NCI-H146 (cell line): ENCODE measurements at places on chromosomes 16 and 17.
A peak's percentile ranks its signal among the peaks of the same experiment; 100 is the strongest.

DNA sequence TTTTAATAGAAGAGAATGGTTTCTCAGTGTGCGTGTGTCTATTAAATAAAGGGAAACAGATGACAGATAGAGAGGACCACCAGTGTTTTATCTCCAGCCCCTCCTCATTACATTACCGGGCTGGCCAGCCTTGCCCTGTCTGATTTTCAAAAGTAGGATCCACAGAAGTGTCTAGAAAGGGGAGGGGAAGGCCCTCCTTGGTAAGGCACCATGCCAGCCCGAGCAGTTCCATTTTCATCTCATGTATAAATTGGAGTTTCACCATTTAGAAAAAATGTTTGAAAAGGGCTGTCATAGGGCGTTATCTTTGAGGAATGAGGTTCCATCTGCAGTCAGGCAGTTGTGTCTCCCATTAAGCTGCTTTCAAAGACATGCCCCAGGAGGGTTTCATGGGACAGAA is 96.7 kb downstream of the SOCS1 start:
- DNase-seq: no peak

GRCh38 chr16:2033057-2033908 is 6.6 kb downstream of the NHERF2 start:
- no peak for DNase-seq

DNA sequence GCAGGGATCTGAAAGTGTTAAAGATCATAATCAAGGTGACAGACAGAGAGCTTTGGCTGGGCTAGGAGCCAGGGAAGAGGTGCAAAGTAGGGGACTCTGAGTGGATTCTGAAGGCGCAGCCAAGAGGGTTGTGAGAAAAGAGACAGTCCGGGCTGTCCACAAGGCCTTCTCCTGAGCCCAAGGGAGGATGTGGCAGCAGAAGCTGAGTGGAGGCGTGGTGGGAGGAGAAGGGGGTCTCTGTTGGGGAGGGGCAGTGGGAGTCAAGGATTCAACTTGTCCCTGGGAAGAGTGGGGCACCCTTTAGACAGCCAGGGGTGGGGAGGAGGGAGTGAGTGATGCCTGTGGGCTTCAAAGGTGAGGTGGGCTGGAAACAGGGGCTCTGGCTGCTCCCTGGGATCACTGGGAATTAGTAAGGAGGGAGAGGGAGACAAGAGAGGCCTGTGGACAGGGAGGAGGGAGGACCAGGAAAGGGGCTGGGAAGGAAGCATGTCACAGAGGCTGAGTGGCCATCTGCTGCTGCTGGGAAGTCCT is 10.6 kb downstream of the CES1 start:
- no peak for DNase-seq

DNA sequence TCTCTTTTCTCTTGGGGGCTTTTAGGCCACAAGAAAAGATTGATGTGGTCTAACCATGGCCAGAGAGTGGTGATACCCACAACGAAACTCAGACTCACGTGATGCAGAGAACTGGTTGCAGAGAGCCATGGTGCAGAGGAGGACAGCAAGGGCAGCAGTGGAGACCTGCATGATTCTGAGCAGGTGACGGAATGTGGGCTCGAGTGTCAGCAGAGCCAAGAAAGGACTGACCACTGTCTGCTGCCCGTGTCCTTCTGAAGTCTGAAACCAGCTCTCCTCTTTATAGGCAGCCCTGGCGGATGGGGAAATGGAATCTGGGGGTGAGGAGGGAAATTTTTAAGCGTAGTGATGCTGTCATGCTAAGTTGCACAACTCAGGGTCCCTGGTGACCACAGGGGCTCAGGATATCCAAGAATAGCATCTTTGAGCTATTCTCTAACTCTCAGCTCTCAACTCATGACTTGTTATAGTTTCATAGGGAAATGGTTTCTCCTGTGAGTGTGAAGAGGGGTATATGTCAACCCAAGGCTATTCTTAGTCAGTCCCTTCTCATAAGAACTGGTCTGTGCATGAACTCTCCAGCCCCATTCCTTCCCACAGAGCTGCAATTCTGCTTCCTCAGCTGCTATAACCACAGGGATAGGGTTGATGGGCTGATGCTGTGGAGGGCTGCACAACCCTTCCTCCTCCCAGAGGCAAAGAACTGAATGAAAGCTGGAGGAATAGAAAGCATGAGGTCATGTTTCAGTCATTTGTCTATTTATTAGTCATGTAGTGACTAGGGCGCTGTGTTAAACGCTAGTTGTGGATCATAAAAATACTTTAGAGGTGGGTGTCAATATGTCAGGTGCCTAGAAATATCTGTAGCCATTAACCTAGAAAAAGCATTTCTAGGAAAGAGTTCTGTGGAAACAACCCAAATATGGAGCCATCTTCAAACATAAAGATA is at the start of gene CCL3:
TSS of gene CCL3 (minus strand) at position 256 of the 949 bp plus-strand sequence. CDS start at position 171, 85 bp downstream.
- DNase-seq: no peak

GRCh38 chr16:73031155-73031866 is 16.6 kb downstream of the ZFHX3 start:
- no peak for DNase-seq

- DNase-seq: no peak
Measured at GRCh38 chr17:50686494-50687199, 21.1 kb downstream of the ANKRD40 start.

DNA sequence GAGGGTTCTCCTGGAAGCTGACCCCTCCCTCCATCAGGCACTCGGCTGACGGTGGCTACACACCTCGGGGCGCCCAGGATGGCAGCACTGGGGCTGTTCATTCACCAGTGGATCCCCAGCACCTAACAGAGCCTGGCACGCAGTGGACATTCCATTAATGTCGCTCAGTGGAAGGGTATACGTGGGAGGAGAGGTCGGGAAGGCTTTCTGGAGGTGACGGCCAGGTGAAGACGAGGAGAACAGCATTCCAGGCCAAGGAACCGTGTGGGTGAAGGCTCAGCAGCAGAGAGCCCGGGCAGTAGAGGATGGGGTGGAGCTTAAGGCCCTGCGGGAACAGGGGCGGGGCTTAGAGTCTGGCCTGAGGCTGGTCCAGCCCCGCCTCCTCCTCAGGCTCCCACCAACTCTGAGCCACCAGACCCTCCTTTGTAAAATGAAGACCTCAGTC is 2.5 kb upstream of the HS3ST6 start:
- DNase-seq: peak; percentile 37

GRCh38 chr16:66166490-66166889 is 200.0 kb upstream of the CDH5 start:
- no peak for DNase-seq

- no peak for DNase-seq
Measured at GRCh38 chr16:28837672-28838557, 8.2 kb downstream of the TUFM start.

- DNase-seq: peak; percentile 51
Measured at GRCh38 chr17:78341559-78342448, 18.1 kb downstream of the SOCS3 start.

- DNase-seq: no peak
Measured at GRCh38 chr17:28873839-28874238, 19.0 kb downstream of the ERAL1 start.

DNA sequence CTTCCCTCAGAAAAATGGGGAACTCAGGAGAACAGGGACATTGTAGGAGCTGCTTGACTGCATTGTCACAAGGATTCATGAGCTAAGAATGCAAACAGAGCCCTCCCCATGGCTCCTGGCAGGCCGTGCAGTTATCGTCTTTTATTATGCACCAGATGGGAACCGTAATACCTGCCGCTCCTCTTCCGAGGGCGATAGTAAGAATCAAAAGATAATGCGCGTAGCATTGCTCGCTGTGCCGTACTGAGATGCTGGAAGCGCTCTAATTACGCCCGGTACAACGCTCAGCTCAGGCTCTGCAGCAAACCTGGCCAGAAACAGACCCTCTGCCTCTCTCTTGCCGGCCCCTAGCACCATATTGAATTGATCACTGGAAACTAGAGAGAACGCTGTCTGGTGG is 87.1 kb upstream of the PLCG2 start:
- no peak for DNase-seq

- no peak for DNase-seq
Measured at GRCh38 chr16:69476920-69477443, 52.6 kb downstream of the CYB5B start.

DNA sequence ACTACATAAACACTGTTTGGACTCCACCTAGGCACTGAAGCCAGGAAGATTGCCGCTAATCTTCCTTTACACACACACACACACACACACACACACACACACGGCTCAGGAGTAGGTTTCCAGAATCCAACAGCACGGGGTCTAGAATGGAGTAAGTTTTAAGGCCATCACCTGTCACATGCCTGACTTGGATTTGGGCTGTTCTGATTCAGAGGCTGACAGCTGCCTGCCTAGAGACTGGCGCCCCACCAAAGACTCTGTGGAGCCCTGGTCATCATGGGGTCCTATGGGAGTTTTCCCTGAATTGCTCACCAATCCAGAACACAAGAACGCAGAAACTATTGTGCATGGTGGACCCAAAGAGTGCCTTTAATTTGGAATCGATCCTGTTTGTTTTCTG is 10.9 kb downstream of the CDRT4 start:
- no peak for DNase-seq

DNA sequence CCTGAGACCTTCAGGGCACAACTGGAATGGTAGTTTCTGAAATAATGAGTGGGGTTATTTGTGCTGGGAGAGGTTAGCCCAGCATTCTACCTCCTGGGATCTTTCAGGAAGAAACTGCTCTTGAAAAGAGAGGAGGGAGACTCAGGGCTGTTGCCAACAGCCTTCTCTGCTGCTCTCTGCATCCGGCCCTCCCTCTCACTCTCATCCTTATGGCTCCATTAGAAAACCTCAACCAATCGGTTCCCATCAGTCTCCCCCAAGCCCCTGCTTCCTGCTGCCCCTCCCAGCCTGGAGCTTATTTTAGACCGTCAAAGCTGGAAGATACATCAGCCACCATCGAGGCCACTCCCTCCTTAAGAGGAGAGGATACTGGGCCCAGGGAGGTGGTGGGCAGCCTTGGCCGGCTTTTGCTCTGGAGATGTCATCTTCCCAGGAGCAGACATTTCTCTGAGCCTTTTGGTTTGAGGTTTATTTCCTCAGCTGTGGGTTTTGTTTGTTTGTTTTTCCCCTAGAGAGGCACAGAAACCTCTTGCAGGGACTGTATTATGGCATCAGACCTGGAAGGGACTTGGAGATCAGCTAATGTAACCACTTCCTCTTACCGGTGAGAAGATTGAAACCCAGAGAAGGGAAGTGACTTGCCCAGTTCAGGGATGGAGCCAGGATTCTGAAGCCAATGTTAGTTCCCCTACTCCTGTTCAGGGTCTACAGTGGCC is 2.7 kb downstream of the MPRIP start:
- peak; percentile 35 for DNase-seq

- DNase-seq: no peak
Measured at GRCh38 chr17:4014148-4014927, 50.1 kb upstream of the ATP2A3 start.

- DNase-seq: no peak
Measured at GRCh38 chr17:83104577-83105505, 25.4 kb downstream of the METRNL start.
